SK-N-DZ (cell line): ENCODE measurements at places on chromosomes 1 and 21.
A peak's percentile ranks its signal among the peaks of the same experiment; 100 is the strongest.

- DNase-seq, result no peak
These were observed 33.7 kb downstream of the LRRC42 start for GRCh38 chr1:53979712-53980450.

DNA sequence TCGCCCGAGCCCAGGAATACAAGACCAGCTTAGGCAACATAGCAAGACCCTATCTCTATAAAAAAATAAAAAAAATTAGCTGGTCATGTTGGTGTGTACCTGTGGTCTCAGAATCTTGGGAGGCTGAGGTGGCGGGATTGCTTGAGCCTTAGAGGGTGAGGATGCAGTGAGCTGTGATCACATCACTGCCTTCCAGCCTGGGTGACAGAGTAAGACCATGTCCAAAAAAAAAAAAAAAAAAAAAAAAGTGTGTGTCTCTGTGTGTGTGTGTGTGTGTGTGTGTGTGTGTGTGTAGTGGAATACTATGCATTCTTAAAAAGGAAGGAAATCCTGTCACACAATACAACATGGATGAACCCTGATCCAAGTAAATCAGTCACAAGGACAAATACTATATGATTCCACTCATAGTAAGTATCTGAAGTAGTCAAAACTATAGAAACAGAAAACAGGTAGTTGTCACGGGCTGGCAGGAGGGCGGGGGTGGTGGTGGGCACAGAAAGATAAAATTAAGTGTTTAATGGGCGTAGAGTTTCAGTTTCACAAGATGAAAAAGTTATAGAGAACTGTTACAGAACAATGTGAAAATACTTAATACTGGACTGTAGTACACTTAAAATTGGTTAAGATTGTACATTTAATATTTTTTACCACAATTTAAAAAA lies 47.8 kb downstream of the SELENOF start:
- no peak for DNase-seq

GRCh38 chr1:33805988-33806387 lies 57.9 kb upstream of the HMGB4 start:
- DNase-seq, result no peak

- DNase-seq, result no peak
These were observed 32.5 kb downstream of the OLFML3 start for GRCh38 chr1:114011796-114012195.

GRCh38 chr1:167673265-167673664 lies 43.2 kb downstream of the RCSD1 start:
- no peak for DNase-seq

GRCh38 chr1:47712596-47713299 lies 274.9 kb downstream of the FOXD2 start:
- no peak for DNase-seq

DNA sequence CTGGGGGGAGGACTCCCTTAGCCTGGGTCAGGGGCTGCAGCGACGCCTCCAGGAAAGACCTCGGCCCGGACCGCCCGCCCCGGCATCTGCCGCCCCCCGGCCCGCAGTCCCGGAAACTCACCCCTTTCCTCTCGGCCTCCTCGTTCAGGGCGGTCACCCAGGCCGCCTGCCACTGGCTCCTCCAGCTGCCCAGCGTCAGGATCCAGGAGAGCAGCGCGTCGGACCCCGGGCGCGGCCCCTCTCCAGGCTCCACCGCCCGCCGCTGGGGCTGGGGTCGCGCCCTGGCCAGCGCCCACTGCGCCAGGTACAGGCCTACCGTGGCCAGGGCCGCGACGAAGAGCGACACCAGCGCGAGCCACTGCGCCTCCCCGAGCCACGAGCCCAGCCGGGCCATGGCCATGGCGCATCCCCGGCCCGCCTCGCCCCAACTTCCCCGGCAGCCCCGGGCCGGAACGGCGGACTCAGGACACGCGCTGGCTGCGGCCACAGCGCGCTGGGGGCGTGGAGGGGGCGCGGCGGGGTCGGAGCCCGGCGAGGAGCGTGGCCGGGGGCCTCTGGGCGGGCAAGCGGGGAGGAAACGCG lies 478 bp downstream of the C2CD2 start:
- DNase-seq, result no peak

GRCh38 chr1:65948609-65949229 lies 156.0 kb downstream of the PDE4B start:
- no peak for DNase-seq

GRCh38 chr1:45326627-45327623 lies at the start of gene HPDL:
Gene HPDL (plus strand): TSS chr1:45326895. CDS start chr1:45327149, 254 bp downstream.
- peak; percentile 87 for DNase-seq

DNA sequence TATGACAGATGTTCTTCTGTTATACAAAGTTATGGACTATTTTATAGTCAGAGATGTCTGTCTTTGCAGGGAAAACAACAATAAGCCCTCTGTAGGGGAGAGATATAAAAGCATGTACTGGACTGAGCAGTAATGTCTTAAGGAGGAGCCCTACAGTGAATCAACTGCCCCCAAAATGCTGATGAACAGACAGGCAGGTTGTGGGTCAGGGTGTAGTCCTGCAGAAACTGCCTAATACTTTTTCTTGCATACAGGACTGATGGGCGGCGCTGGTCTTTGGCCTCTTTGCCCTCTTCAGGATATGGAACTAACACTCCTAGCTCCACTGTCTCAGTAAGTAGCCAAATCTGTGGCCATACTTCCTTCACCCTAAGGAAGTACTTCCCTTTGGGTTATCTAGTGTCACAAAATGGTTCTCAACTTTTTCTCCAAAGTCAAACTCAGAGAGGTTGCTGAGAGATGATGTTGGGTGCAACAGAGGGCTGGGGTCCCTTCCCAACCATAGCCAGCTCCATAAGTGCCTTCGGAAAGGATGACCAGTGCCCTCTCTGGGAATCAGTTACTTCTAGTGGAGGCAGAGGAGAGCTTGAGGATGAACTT lies 129.8 kb downstream of the PIK3R3 start:
- no peak for DNase-seq

- DNase-seq, result no peak
These were observed 33.2 kb upstream of the KLF18 start for GRCh38 chr1:44174630-44175029.

DNA sequence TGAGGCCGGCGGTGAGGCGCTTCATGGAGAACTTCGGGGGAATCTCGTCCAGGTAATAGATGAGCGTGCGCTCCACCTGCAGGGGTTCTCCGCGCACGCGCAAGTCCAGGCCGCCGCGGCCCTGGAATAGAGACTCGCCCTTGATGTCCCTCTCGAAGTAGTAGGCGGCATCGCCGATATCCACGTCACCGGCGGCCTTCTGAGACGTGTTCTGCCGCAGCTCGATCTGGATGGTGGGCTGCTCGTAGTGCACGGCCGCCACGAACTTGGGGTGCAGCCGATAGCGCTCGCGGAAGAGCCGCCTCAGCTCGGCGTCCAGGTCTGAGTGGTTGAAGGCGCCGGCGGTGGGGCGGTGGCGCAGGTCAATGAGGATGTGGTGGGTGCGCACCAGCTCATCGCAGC lies 726 bp downstream of the TACSTD2 start:
- DNase-seq, result no peak

- DNase-seq, result no peak
These were observed 21.3 kb downstream of the CD247 start for GRCh38 chr1:167496797-167497619.

- DNase-seq, result no peak
These were observed 191.5 kb downstream of the SDCCAG8 start for GRCh38 chr1:243447347-243447746.

DNA sequence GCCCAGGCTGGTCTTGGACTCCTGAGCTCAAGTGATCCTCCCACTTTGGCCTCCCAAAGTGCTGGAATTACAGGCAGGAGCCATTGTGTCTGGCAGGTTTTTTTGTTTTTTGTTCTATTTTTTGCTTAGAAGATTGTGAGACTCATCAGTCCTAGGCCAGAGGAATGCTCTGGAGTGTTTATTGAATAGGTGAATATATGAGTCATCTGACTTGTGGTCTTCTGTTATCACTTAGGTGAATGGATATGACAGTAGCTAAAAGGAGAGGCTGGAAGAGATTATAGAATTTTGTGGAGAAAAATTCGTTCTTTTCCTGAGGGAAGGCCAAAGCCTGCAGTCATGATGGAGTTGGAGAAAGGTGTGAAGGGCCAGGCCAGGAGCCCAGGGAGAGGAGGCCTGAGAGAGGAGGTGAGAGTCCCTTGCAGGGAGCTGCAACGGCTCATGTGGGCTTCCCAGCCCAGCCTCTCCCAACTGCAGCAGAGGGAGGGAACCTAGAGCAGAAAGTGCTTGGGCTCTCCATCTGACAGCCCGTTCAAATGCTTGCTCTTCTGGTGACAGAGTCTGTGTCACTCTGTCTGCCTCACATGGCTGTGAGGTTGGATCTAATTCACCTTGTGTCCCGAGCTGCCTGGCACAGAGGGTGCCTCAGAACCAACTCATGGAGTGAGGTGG lies 31.6 kb upstream of the ACOT11 start:
- DNase-seq, result no peak

DNA sequence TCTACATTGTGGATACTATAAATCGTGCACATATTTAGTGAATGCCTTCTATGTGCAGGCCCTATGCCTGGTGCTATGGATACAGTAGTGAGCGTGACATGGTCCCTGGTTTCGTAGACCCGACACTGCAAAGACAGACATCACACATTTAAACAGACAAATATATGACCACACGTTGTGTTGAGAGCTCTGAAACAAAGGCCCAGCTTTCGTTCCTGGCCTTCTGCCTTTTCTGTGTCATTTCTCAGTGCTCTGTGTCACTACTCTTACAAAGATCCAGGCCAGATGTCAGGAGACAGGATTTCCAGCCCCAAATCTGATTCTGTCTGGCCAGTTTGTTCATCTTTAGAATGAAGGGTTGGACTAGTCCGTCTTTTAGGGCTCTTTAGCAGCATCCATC lies 19.3 kb upstream of the TRABD2B start:
- no peak for DNase-seq

DNA sequence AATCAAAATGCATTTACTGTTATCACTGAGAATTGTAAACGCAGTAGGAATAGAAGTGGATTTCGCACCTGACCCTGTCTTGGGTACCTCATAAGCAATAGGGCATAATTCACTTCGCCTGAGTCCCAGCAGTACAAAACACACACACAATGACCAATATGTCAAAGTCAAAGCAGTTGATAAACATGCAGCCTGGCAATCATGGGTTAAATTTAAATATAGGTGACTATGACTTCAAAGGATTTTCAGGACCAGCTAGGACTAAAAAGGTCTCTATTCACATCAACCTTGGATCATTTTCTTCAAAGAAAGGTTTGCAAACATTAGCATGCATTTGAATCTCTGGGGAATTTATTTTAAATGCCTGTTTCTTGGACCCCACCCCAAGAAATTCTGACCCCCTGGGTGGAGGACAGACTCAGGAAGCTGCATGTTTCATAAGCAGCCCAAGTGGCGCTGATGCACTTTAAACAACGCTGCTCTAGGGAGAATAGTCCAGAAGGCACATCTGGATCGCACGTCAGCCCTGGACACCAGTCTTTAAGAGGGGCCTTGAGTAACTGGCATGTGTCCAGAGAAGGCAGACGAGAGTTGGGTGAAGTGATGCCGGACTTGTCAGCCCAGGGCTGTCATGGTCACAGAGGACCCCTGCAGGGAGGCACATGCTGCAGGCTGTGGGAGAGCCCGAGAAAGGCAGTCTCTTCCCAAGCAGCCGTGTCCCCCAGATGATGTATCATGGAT lies 55.7 kb upstream of the EFHD2 start:
- no peak for DNase-seq

DNA sequence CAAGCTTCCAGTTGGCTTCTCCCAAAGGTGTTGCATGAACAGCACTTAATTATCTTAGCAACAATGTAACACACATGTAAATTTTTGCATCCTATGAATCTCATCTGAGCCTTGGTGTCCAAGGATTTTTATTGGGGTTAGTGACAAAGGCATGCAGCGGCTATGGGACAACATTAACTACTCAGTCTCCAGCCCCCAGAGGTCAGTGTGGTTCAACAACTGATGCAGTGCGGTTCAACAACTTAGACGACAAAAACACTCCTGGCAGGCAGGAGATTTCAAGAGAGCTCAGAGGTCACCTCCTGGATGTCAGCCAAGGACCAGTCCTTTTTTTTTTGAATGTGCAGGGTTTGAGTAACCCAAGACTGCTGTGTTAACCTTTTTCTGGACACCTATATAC lies 77.5 kb upstream of the HMCN1 start:
- DNase-seq, result no peak

GRCh38 chr21:45618287-45618686 lies 25.2 kb upstream of the PCBP3 start:
- no peak for DNase-seq

GRCh38 chr1:67226688-67227087 lies 60.4 kb downstream of the IL23R start:
- no peak for DNase-seq

DNA sequence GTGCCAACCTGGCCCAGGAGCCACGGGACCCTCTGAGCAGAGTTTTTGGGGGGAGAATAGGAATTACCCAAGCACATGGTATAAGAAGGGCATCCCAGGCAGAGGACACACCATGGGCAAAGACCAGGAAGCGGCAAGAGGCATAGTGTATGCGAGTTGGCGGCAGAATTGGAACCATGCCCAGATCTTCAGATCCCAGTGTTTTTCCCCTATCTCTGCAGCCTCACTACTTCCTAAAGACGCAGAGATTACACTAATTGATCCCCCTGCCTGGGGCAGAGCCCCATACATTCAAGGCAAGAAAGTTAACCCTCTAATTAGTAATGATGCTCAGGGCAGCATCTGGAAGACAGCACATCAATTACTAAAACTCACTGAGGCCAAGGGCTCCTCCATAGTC lies 48.2 kb downstream of the SYT2 start:
- no peak for DNase-seq

DNA sequence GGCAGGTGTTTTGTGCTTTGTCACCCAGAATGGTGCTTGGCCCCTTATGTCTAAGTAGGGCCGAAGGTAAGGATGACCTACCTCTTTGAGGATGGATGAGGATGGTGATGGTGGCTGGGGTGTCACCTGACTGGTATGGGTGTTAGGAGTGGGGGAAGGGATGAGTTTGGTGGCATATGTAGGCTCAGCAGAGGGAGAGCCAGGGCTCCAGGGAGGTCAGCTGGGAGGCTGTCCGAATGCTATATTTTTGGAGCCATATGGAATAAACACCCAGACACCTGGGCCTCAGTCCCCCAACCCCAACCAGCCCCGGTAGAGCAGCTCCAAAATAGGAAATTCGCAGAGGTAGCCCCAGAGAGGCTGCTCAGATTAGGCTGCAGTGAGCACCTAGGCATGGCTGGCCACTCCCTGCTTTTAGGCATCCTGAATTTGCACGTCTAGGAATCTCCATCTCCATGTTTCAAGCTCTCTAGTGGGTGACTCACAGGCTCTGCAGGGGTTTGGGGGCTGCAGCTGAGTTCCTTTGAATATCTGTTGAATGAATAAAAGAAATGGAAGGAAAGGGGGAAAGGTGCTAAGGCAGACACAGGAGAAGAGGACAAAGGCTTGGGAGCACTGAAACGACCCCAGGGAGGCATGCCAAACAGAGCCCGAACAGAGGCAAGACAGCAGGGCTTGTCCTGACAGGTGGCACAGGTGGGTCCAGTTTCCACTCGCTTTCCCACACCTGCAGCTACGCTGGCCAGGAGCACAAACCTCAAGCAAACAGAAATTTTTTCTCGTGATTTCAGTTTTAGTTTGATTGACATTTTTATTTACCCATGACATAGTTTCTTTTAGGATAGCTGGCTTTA lies 135.3 kb upstream of the EDN2 start:
- DNase-seq, result no peak
